ENCODE measurements at places on chromosomes 7 and 10. TPM values are rescaled to one million over a fixed set of nuclear protein-coding genes. Genes with fewer than 3 reads are reported as not detected.

Gene WNT8B
- total RNA-seq = not detected

Gene CROT
- total RNA-seq = 11.8 TPM

Gene GHRHR
- total RNA-seq = not detected

Gene HECW1
- total RNA-seq = not detected

Gene GLI3
- 27.2 TPM for total RNA-seq

Gene SLC18A2
- 0.81 TPM for total RNA-seq

Gene ZC3HAV1
- total RNA-seq = 26.8 TPM

GRCh38 chr7:112290065-112290464 is 83.6 kb downstream of the ZNF277 start:
- DNase-seq = no peak

DNA sequence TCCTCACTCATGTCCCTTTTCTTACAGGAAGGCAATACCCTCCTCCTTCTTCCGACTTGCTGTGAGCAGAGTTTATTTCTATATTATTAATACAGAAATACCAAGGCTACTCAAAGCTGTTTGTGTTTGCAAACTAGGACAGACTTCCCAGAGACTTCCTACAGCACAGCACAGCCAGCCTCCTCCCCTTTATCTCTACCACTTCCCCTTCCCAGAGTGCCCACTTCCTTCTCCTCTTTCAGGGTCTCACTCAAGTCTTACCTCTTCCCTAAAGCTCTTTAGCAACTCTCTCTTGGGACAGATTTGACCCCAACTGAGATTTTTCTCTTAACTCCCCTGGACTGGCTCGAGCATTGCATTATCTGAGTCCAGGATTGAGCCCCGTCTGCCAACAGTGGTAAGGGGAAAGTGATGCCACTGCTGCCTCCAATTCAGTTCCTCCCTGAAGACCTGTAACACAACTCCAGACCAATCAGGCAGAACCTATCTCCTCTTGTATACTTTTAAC is 5.5 kb upstream of the LRGUK start:
- no peak for DNase-seq

GRCh38 chr10:115818012-115818411 is 455.0 kb downstream of the GFRA1 start:
- no peak for DNase-seq

- no peak for DNase-seq
Measured at GRCh38 chr7:106114716-106115383, 2.7 kb upstream of the SYPL1 start.

GRCh38 chr10:71921324-71922027 is 42.7 kb upstream of the CHST3 start:
- peak; percentile 94 for DNase-seq

DNA sequence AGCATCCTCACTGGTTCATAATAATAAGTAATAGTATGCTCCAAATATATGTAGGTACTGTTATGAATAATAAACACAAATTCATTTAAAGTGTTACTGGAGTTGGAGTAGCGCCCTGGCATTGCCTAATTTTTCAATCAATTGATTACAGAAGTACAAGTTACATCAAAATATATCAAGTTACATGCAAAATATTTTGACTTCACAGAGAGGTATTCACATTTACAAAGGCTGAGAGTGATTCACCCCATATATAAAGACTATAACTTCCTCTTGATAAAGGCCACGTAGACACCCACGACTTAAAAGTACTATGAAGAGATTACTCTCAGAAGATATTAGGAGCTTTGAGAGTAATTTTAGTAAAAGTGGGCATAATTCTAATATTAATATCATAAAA is 13.6 kb upstream of the COL17A1 start:
- DNase-seq = no peak

DNA sequence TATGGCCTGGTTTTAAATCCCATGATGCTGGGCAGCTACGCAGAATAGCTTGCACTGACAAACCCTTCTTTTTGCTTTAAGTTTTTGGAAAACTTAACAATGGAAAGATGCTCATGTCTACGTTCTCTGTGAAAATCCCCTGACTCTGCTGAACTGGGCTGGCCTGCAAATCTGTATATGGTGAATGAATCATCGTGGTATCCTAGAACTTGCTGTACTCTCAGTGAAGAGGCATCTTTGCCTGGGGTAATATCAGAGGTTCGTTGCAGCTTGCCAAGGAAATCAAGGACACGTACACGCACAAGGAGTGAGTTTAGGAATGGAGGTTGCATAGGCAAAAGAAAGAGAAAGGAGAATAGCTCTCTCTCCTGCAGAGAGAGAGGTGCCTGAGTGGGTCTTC is 382.0 kb upstream of the ADARB2 start:
- no peak for DNase-seq

GRCh38 chr7:17590221-17590620 is 291.8 kb downstream of the AHR start:
- no peak for DNase-seq

GRCh38 chr10:108582387-108582786 is 1340.9 kb downstream of the XPNPEP1 start:
- DNase-seq = no peak

DNA sequence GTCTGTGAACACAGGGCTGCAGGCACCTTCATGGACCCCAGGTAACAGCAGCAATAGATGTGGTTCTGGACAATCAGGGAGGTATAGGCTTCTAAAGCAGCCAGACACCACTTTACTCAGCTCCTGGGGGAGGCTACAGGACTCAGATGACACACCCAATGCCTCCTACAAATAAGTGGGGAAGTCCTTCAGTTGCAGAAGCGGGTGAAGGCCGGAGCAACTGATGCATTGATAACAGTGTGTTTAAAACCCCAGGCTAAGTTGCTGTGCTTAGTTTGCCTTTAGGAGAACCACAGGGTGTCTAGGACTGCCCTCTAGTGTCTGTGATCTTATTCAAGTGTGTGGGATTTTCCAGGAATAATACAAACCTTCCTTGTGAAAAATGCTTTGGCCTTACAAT is 5.9 kb upstream of the ITGA8 start:
- no peak for DNase-seq

- DNase-seq = peak; percentile 58
Measured at GRCh38 chr7:131540491-131541162, 15.8 kb downstream of the PODXL start.

GRCh38 chr10:22250897-22251660 is 33.3 kb upstream of the EBLN1 start:
- DNase-seq = no peak

DNA sequence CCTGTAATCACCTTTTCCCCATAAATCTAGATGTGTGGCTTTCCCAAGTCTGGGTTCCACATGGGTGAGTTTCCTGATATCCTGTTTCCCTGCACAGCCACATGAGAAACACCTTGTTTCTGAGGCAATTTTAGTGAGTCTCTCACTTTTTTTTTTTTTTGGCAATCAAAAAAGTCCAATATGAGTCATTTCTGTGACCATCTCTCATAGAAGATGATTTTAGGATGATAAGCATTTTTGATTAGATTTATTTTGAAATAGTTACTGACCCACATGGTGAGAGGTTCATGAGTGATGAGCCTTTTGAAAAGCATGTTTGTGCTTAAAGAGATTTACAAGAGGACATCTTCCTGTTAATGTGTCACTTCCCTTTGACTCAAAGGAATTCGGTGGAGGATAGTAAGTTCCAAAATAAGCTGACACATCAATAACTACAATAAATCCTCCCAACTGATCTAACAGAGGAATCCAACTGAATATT is 464.0 kb downstream of the INHBA start:
- no peak for DNase-seq

DNA sequence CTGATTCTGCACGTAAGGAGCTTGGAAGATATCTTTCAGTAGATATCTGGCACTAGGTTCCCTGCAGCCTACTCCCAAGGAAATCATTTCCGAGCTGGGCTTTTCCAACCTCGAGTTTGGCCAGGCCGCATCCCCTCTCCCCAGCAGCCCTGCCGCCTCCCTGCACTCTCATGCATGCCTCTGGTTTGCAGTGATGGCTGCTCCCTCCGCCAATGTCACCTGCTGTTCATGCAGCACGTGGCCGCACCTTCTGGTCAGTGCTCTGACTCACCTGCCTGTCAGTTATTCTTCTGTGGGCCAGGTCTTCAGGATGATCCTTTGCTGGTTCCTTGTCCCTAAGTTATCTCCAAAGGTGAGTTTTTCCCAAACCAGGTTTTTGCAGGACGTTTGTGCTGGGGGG is 50.6 kb upstream of the RASGEF1A start:
- DNase-seq = no peak

- no peak for DNase-seq
Measured at GRCh38 chr10:88946200-88946599, 6.4 kb downstream of the ACTA2 start.

DNA sequence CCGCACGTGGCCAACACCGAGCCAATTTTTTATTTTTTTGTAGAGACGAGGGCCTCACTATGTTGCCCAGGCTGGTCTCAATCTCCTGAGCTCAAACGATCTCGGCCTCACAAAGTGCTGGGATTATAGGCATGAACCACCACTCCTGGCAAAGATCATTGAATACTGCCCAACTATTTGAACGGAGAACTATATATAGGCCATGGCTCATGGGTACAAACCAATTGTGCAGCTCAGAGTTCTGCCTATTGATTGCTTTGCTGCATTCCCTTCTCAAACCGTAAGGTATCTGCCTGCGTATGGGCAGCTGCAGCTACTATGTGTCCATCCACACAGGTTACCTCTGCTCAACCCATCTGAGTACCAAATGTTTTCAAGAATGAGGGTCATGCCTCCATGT is 9.7 kb upstream of the SLC25A16 start:
- DNase-seq = no peak

- DNase-seq = no peak
Measured at GRCh38 chr10:92790440-92790839, 57.9 kb upstream of the EXOC6 start.

GRCh38 chr7:155775691-155776090 is 36.6 kb downstream of the SHH start:
- DNase-seq = no peak

- no peak for DNase-seq
Measured at GRCh38 chr10:113961182-113962031, 82.3 kb upstream of the ADRB1 start.

GRCh38 chr7:66871076-66871475 is 49.9 kb upstream of the TMEM248 start:
- DNase-seq = no peak
